ENCODE measurements at places on chromosomes 6 and 20.

GRCh38 chr6:100452998-100453397 lies 11.7 kb downstream of the SIM1 start:
- DNase-seq = no peak

DNA sequence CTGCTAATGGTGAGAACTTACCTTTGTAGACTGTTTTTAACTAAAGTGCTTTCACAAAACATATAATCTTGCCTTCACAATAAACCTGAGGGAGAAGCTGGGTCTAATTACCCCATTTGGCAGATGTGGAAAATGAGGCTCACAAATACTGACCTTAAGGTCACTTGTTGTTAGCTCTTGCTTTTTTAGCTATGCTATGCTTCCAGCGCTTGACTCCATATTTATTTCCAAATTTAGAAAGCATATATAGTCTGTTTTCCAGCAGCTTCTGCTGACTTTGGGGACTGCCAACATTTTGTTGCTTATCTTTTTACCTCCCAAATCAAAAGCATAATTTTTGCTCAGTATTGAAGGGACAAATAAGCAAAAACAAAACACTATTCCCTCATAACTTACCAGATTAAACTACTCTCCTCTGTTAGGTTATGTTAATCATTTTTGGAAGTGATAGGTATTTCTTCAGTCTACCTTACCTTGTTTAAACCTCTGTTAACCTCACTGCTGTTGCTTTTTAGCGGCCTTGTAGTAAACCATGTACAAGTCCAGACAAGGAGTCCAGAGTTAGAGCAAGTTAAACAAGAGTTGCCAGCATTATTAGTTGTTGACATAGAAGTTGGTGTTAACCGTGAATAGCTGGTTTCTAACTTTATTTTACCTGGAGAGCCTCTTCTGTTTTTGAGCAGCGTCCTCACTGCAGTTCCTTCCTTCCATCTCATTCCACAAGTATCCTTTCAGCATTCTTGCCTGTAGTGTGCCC lies 4.9 kb upstream of the BTBD3 start:
- no peak for DNase-seq

- DNase-seq = peak; percentile 56
Observed at GRCh38 chr6:117449549-117450439, 24.1 kb upstream of the ROS1 start.

DNA sequence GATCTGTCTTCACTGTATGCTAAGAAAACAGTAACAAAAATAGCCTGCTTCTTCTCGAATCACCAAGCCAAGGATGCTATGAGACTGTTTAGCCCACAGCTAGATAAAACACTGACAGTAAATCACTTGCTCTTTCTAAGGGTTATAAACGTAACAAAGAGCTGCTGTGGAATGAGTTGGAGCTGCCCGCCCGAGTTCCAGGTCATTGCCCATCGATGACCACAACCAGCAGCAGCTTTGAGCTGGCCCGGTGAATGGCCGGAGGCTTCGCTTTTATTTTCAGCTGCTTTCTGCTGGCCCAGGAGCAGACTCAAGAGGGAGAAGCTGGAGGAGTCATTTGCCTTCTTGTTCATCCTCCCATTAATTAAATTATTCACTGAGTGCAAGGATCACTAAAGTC lies 82.2 kb upstream of the CDH4 start:
- DNase-seq = no peak

- no peak for DNase-seq
Observed at GRCh38 chr6:11404838-11405237, 132.7 kb upstream of the TMEM170B start.

GRCh38 chr6:52564856-52565255 lies 12.0 kb downstream of the TRAM2 start:
- no peak for DNase-seq

- DNase-seq = no peak
Observed at GRCh38 chr6:31531162-31531561, 2.4 kb downstream of the MCCD1 start.

- peak; percentile 70 for DNase-seq
Observed at GRCh38 chr6:150417899-150418826, 49.4 kb downstream of the IYD start.

DNA sequence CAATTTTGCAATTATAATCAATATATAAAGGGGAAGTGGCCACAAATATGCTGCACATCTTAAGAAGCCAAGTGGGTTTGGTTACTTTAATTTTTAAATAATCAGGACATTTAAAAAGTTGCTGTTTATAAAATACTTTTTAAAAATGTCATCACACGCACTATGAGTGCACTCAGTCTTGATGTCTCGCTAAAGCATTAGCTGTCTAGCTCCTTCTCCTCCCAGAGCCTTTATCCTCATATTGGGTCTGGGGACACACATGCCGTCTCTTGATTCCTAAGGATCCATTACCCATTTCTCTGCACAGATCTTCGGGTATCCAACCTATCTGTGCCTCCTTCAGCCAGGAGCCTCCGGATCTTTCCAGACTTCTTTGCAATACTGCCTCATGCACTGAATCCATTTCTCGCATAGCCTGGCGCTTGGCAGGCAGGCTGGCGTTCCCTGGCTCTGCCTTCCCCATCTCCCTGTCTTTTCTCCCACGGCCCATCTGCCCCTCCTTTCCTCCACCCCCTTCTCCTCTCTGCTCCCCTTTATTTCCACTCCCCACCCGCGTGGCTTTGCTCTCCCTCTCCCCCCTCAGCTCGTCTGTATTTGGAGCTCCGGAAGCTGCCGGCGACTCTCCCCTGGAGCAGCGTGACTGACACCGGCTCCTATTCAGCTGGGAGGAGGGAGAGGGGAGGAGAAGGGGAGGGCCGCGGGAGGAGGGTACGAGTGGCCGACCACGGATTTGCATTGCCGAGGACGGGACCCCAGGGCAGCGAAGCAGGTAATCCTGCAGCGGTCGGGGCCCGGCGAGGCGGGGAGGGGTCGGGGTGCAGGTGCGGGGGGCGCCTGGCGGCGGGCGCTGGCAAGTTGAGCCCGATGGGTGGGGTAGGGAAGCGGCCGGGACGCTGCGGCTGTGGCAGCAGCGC lies at the start of gene CAP2:
Gene CAP2 (plus strand): TSS at position 618 of the 914 bp plus-strand sequence. CDS start 27,961 bp downstream, outside the sequence.
- DNase-seq = no peak

DNA sequence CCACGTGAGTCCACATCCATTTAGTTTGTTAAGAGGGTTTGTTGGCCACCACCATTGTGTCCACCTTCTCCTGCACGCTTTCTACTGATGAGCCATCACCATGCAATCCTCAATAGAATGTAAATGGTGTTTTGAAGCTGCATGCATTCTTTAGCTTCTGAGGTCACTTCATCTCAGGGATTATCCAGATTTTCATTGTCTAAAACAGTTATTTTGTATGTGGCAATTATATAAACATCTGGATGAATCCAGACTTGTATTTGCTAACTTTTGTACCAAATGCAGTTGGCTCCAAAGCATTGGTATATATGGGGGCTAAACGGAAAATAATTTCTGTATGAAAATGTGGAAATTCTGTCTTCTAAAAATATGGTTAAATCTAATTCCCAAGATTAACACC lies 231.2 kb upstream of the ARID1B start:
- no peak for DNase-seq

GRCh38 chr6:149717255-149717587 lies 680 bp downstream of the LATS1 start:
- no peak for DNase-seq

DNA sequence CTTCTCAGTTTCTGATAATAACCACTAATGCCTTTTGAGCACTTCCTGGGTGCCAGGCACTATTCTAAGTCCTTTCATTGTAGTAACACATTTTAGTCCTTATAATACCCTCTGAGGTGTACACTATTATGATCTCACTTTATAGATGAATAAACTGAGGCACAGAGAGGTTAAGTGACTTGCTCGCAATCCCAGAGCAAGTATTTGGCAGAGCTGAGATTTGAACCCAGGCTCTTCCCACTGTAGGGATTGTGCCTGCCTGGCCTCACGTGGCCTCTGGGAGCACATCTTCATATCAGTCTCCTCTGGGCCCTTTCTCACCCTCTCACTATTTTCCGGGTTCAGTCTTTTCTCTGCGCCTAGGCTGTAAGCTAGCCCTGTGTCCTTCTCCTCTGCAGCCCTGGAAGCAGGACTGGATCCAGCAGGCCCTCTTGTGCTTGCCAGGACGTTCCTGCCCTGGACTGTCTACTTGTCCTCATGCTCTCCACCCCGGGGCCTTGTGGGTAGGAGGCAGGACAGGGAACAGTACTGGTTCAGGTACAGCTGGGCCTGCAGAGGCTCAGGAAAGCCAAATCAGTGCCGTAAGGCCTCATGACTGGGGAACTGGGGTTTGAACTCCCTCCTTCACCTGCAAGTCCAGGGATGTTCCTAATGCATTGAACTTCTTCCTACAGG lies 139.6 kb downstream of the VEGFA start:
- DNase-seq = no peak

- DNase-seq = no peak
Observed at GRCh38 chr20:62362991-62363919, 3.9 kb downstream of the LAMA5 start.

DNA sequence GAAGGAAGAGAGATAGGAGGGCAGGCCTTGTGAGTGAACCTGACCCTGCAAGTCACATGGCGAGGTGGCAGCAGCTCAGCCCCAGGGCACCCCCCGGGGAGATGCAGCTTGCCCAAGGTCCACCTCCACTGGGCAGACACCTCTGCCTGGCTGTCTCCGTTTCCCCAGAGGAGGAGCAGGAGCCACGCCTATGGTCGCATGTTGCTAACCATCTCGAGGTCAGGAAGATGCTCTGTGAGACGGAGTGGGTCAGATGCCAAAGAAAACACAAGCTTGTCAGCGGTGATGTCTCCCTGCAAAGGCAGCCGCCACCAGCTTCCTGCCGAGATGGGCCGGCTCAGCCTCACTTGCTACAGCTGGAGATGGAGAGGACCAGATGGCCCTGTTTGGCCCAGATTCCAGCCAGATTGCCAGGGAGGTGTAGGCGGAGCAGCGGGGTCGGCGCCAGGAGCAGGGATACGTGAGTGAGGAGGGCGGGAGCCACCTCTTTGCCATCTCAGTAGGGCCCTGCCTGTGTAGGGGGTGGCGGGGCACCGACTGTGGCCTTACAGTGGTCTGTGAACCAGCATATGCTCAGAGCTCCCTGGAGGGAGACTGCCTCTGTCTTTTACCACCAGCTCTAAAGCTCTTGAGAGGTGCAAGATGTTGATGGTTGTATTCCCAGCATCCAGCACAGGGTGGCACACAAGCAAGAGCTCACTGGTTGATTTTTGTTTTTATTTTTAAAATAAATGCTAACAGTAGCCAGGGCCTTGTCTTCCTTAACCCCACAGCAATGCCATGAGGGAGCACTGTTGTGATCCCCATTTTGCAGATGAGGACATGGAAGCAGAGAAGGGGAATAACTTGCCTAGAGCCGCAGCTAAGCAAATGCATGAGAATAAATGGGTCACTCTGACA lies 42.9 kb upstream of the FAM83D start:
- DNase-seq = no peak

DNA sequence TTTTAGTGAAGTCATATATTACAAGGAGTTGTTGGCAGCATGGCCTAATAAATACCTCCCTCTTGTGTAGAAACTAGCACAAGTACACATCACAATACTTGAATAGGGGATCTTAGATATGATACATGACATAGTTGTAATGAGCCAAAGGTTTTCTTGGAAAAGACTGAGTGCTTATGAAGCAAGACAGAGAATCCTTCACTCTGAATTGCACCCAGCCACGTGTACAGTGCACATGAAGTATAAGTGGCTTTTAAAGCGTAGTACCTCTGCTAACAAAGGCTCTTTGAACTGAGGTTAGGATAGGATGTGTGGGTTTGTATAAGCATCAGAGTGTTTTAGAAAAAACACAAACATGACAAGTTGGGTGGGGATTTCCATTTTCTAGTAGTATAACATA lies 145.5 kb upstream of the STMND1 start:
- DNase-seq = no peak

DNA sequence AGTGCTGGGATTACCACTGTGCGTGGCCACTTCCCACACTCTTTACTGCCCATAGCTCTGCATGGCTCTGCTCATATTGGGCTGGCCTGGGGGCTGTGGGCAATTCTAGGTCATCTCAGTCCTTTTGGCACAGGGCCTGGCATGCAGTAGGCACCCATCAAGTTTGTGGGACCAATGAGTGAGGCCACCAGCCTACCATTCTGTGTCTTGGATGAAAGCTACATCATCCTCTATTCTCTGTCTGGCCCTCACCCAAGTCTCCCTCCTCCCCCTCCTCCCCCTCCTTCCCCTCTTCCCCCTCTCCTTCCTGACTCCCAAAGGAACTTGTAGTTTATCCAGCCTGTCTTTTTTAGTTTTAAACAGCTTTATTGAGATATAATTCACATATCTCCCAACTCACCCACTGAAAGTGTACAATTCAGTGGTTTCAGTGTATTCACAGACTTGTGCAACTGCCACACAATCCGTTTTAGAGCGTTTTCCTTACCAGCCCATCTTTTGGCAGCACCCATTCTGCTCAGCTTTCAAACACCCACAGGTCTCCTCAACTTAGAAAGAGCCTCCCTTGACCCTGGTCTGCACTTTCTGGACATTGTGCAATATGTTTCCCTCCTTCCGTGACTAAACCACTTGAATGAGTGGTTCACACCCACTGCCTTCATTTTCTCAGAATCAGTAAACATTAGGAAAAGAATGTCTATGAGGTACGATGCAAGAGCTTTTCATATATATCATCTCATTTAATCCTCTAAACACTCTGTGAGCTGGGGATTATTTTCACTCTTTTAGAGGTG lies 21.5 kb upstream of the MRPS18A start:
- peak; percentile 54 for DNase-seq

- DNase-seq = no peak
Observed at GRCh38 chr6:129643968-129644367, 66.0 kb downstream of the ARHGAP18 start.

DNA sequence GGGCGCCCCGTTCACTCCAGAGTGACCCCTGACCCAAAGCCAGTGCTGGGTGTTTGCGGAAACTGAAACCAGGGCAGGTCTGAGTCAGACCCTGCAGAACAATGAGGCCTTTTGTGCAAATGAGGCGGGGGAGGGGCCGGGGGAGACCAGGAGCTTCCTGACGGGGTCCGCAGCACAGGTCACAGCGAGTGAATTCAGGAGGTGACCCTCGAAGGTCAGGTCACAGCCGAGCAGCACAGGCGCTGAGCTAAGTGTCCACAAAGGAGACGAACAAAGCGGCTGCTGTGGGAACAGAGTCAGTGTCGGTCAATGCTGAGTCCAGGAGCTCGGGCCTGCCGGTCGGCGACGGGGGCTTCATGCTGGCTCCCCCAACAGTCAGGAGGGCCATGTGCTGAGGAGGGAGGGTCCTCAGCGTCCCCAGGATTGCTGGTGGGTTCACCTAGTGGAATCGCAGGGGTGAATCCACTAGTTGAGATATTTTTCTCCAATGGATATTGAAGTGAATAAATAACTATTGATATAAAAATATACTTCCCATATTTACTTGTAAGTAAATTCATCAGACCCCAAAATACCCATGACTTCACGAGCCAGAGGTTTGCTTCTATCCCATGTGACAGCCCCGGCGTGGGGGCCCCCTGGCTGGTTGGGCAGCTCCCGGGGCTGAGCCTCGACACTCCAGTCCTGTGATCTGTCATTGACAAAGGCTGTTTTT lies 188.4 kb upstream of the SULF2 start:
- no peak for DNase-seq
